ENCODE measurements at places on chromosomes 16 and 17. TPM values are rescaled to one million over a fixed set of nuclear protein-coding genes. Genes with fewer than 3 reads are reported as not detected.

The RAP1GAP2 gene
- total RNA-seq, result 9.0 TPM

The C17orf100 gene
- 0.22 TPM for total RNA-seq

The CD79B gene
- 1.3 TPM for total RNA-seq

The SLFN5 gene
- total RNA-seq, result 36.6 TPM

The PPM1E gene
- under 0.01 TPM for total RNA-seq

The VAC14 gene
- total RNA-seq, result 44.3 TPM

The YWHAE gene
- total RNA-seq, result 1,204 TPM

The USP6 gene
- under 0.01 TPM for total RNA-seq

The CSHL1 gene
- total RNA-seq, result not detected

The RNF151 gene
- not detected for total RNA-seq

The SPEM3 gene
- not detected for total RNA-seq

The SKAP1 gene
- 0.36 TPM for total RNA-seq

The CARD14 gene
- total RNA-seq, result not detected

The TOM1L2 gene
- 28.6 TPM for total RNA-seq

The IRF8 gene
- total RNA-seq, result 0.13 TPM

The CLEC18B gene
- 0.40 TPM for total RNA-seq

The NRN1L gene
- total RNA-seq, result 0.66 TPM

The UNC13D gene
- total RNA-seq, result 3.5 TPM

The KLHL10 gene
- total RNA-seq, result not detected

The EXOC7 gene
- 70.4 TPM for total RNA-seq

The AIPL1 gene
- not detected for total RNA-seq

The MYO15B gene
- total RNA-seq, result 11.6 TPM

The TNFRSF17 gene
- not detected for total RNA-seq

The CCL7 gene
- 0.53 TPM for total RNA-seq

The SLC35G3 gene
- not detected for total RNA-seq

The SPATA33 gene
- total RNA-seq, result 4.7 TPM

The KRT39 gene
- total RNA-seq, result not detected

The CX3CL1 gene
- 1.7 TPM for total RNA-seq

The TPSG1 gene
- total RNA-seq, result not detected

The DHRS7C gene
- not detected for total RNA-seq

The SHISA6 gene
- total RNA-seq, result not detected
